Suppressor macrophage (primary cell): ENCODE measurements at places on chromosomes 12 and 14.
A peak's percentile ranks its signal among the peaks of the same experiment; 100 is the strongest.

DNA sequence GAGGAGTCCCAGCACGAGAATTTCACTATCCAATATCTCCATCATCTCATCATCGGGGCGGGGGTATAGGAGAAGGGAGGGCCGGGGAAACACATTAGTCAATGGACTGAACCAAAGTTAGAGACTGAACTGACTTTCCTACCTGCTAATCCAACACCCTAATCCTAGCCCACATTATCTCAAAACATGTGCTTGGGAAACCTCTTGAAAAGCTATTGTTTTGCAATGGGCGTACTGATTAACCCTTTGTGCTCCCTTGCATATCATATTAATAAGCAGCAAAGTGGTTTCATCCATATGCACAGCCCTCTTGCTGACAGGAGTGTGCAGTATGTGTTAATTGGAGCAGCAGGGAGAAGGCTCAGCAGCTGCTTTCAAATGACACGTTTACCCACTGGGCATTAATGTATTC lies 125.7 kb upstream of the GRIP1 start:
- DNase-seq = no peak

GRCh38 chr12:64170024-64170423 lies 52.1 kb downstream of the KICS2 start:
- no peak for DNase-seq

DNA sequence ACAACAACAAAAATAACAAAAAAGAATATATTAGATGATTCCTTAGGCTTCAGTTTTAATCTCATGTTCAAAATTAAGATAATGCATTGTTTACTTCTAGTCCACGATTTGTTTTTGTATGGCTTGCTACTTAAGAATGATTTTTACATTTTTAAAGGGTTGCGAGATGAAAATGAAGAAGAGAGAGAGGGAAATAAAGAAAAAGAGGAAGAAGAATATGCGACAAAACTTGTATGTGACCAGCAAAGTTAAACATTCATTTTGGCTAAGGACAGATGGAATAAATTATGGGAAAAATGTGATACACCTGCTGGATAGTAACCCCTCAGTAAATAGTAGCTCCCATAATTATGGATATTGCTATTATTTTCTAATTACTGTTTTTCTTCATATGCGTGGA lies 1.2 kb upstream of the GIT2 start:
- DNase-seq = no peak

- no peak for DNase-seq
Measured at GRCh38 chr14:99427632-99428300, 52.9 kb downstream of the SETD3 start.

DNA sequence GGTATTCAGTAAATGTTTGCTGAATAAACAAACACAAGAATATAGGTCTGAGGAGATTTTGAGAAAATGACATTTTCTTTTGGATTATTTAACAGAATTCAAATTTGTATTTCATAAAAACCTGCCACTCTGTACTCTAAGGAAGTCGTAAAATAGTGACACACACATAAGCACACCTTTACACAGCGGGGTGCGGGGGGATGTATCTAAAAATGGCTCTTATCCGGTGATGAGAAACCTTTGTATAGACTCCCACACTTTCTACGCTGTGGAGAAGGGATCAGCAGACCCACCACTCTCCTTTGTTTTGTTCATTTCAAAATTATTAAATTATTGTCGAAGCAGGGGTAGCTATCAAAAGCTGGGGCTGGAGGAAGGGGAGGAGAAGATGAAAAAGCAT lies 58.0 kb downstream of the PEBP1 start:
- DNase-seq = no peak

- peak; percentile 78 for DNase-seq
Measured at GRCh38 chr14:93150227-93151208, 34.2 kb downstream of the MOAP1 start.

DNA sequence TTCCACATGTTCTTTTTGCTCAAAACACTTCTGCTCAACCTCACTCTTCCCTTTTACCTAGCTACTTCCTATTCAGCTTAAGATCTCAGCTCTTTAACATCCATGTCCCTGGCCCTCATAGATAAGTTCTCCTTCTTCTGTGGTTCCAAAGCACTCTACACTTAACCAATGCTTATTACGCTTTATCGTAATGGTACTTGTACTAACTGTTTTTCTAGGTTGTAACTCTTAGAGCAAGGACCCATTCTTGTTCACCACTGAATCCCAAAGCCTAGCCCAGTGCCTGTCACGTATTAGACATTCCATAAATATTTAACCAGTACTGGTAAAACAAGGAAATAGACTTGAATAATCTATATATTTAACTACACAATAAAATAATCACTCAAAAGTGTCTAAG lies 5.3 kb downstream of the SLC41A2 start:
- DNase-seq = no peak

GRCh38 chr12:64056741-64057140 lies 165.4 kb downstream of the KICS2 start:
- DNase-seq = no peak

- no peak for DNase-seq
Measured at GRCh38 chr14:79134361-79134760, 964.2 kb downstream of the NRXN3 start.

- peak; percentile 28 for DNase-seq
Measured at GRCh38 chr12:96029826-96030225, 5.6 kb downstream of the LTA4H start.

GRCh38 chr12:108371801-108372344 lies 32.8 kb upstream of the CMKLR1 start:
- peak; percentile 33 for DNase-seq

- no peak for DNase-seq
Measured at GRCh38 chr12:105177208-105177607, 58.8 kb downstream of the APPL2 start.

DNA sequence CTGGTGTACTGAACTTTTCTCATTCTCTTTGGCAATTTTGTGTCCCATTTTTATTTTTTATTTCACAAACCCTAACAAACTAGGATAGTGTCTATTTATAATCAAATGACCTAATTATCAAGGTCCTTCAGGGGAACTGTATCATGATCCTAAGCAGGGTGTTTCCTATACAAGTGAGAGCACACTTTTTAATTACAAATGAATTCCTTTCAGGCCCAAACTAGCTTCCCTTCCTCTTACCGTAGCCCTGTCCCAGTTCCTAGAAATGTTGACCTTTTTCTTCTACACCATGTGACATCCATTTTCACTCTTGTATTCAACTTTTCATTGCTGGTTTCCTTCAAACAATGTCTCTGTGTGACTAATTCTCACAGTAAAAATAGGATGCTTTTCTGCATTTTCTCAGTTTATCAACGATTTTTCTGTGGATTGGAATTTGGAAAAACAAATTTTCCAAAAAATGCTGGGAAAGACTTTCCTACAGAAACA lies 411.4 kb downstream of the CCDC91 start:
- DNase-seq = no peak

- DNase-seq = no peak
Measured at GRCh38 chr12:115320451-115320850, 636.5 kb upstream of the TBX3 start.

DNA sequence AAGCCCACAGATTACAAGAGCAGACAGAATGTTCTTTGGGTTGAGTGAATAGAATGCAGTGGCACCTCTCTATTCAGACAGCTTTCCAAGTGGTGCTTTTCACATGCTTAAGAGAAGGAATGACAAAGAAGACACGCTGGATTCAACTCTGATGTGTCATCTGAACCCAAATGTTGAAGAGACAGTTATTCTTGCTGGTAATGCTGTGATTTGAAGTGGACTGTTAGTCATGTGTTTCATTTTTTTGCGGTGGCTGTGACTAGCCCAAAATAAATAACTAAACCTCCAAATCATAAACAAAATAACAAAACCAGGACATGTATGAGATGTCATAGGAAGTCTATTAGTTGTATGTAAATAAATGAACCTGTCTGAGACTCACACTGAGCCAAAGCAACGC lies 391.8 kb upstream of the PRICKLE1 start:
- no peak for DNase-seq

DNA sequence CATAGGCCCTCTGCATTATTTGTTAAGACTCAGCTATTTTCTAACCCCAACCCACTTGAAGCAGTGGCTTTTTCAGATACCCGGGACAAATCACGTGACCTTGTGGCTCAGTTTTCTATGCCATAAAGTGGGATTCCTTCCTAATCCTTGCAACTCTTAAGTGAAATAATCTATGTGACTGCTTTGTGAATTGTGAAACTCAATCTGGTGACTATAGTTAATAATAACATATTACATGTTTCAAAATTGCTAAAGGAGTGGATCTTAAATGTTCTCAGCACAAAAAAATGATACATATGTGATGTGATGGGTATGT lies 17.3 kb downstream of the EML1 start:
- no peak for DNase-seq

- DNase-seq = no peak
Measured at GRCh38 chr14:59091404-59091803, 97.1 kb upstream of the DAAM1 start.

- no peak for DNase-seq
Measured at GRCh38 chr12:121828826-121829225, 25.0 kb downstream of the SETD1B start.

DNA sequence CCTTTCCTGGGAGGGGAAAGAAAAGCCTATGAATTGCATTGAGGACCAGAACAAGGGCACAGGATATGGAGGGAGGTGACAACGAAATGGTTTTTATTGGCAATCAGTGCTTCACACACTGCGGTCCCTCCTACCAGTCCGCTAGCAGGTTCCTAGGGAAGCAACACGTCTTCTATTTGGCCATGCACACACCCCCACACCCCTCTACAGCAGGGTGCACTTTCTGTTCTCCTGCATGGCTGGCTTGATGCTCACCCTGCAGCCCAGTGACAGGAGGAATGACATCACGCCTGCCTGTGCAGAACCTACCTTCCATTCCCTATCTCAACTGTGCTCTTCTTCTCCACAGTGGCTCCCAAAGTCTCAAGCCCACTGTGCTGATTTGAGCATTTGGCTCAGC lies 57.9 kb downstream of the TTC9 start:
- peak; percentile 24 for DNase-seq

- DNase-seq = no peak
Measured at GRCh38 chr12:120628919-120629318, 11.5 kb upstream of the CABP1 start.

GRCh38 chr14:35044939-35045797 lies 904 bp upstream of the FAM177A1 start:
- peak; percentile 31 for DNase-seq

- DNase-seq = no peak
Measured at GRCh38 chr12:82008251-82008650, 249.1 kb upstream of the PPFIA2 start.

- peak; percentile 84 for DNase-seq
Measured at GRCh38 chr12:45257185-45257930, 41.5 kb downstream of the ANO6 start.

DNA sequence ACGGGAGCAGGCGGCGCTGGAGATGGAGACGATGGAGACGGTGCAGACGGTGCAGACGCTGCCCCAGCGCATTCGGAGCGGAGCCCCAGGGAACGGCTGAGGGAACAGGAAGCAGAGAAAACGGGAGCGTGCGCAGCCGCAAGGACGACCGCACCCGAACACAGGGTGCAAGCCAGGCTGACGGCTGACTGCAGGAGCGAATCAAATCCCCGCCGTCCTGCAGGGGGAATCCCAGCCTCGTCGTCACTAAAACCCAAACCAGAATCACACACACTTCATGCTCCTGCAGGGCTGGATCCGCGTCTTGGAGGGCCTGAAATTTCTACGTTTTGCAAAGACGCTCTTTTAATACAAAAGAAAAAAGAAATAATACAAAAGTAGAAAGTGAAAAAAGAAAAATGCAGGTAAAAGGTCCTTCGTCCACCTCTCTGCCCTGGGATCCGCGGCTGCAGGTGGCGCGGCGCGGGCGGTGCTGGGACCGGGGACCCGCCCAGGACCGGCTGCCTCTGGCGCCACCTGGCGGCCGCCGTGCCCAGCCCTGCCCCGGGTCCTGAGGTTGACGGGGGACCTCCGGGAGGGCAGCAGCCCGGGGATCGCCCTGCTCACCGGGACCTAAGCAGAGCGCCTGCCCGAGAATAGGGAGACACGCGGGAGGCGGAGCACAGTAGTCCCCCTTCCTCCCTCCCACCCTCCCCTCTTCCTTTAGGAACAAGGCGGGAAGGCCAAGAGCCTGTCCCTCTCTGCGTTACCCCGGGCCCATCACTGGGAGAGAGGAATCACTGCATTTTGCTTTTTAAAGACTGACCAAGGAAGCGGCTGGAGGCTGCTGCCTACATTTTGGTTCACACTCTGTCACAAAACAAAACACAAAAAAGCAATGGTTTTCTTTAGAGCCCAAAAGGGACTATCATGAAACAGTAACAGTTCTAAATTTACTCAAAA lies 20.1 kb downstream of the STX2 start:
- DNase-seq = peak; percentile 75

- no peak for DNase-seq
Measured at GRCh38 chr12:96285158-96285557, 91.0 kb downstream of the ELK3 start.

GRCh38 chr12:57227315-57228115 lies 2.0 kb upstream of the SHMT2 start:
- no peak for DNase-seq

DNA sequence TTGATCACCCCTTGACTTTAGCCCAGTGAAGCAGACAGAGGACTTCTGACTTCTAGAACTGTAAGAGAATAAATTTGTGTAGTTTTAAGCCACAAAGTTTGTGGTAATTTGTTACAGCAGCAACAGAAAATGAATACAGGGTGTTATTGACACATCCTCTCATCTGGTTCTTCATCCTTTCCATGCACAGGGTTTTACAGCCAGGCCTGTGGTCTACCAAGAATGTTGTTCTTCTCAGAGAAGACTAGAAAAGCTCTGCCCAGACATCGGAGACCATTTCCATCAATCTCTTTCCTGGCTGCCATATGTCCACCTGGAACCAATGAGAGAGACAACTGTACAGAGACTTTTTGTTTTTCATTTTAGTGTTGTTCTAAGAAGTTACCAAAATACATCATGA lies 308.2 kb upstream of the AMIGO2 start:
- no peak for DNase-seq
